Tibial nerve (tissue), 4 donors: ENCODE measurements at places on chromosomes 1 and 21.
A peak's percentile ranks its signal among the peaks of the same experiment; 100 is the strongest.

GRCh38 chr1:188194916-188195315 lies 1366.2 kb downstream of the PLA2G4A start:
- no peaks in the 10 kb centered on the region for H3K4me1 ChIP-seq
- no peaks in the 10 kb centered on the region for H3K36me3 ChIP-seq
- no peaks in the 10 kb centered on the region for H3K27me3 ChIP-seq
- DNase-seq = no peak
- H3K4me3 ChIP-seq = no peak overlapping the region

GRCh38 chr1:159009287-159009686 lies 420 bp upstream of the IFI16 start:
- peak overlapping the region; percentile 98 for H3K27ac ChIP-seq
- H3K4me3 ChIP-seq = peak overlapping the region; percentile 62
- H3K27me3 ChIP-seq = no peaks in the 10 kb centered on the region
- no peak for DNase-seq

GRCh38 chr1:101101360-101101759 lies 75.8 kb upstream of the DPH5 start:
- no peak overlapping the region for H3K4me3 ChIP-seq
- H3K27me3 ChIP-seq = no peaks in the 10 kb centered on the region
- H3K36me3 ChIP-seq = no peaks in the 10 kb centered on the region
- H3K27ac ChIP-seq = no peak overlapping the region
- no peaks in the 10 kb centered on the region for H3K4me1 ChIP-seq
- DNase-seq = no peak

DNA sequence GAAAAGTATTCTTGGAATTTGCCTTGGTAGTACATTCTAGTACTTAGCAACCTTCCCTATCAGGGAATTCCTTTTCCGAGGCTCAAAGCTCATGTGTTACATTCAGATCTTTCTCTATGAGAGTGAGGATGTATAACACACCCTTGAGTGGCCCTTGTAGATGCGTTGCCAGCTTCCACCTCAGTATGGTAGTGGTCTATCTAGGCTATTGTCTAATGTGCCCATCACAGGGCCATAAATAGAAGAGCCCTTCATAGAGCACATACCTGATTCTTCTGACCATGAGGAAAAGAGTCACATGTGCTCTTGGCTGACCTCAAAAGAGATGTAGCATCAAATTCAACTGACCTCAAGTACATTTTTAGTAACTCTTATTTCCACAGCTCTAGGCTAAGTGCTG lies 14.0 kb upstream of the ZC3H11B start:
- H3K27me3 ChIP-seq = no peaks in the 10 kb centered on the region
- no peaks in the 10 kb centered on the region for H3K4me1 ChIP-seq
- DNase-seq = no peak
- no peak overlapping the region for H3K27ac ChIP-seq
- no peaks in the 10 kb centered on the region for H3K36me3 ChIP-seq

GRCh38 chr1:9833632-9834031 lies 9.9 kb upstream of the CLSTN1 start:
- H3K36me3 ChIP-seq = no peaks in the 10 kb centered on the region
- H3K27ac ChIP-seq = no peak overlapping the region
- H3K4me1 ChIP-seq = no peaks in the 10 kb centered on the region
- no peaks in the 10 kb centered on the region for H3K27me3 ChIP-seq
- H3K4me3 ChIP-seq = no peak overlapping the region

DNA sequence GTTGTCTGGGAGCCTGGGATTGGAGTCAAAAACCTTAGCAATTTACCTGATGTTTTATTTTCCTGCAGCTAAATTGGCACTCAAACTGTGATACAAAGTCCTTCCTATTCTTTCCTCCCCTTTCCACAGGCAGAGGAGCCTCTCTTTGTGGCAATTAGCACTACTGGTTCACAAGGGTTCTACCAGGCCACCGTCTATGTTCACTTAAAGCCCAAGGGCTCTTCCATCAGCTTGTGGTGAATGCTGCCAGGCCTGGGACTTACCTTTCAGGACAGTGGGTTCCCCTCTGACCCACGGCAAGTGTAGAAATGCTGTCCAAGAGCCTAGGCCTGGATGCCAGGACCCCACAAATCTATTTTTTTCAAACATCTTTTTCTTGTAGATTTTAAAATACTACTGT lies 251.9 kb upstream of the B3GALT2 start:
- no peaks in the 10 kb centered on the region for H3K27me3 ChIP-seq
- H3K36me3 ChIP-seq = no peaks in the 10 kb centered on the region
- H3K4me3 ChIP-seq = no peak overlapping the region
- no peaks in the 10 kb centered on the region for H3K4me1 ChIP-seq
- DNase-seq = no peak

DNA sequence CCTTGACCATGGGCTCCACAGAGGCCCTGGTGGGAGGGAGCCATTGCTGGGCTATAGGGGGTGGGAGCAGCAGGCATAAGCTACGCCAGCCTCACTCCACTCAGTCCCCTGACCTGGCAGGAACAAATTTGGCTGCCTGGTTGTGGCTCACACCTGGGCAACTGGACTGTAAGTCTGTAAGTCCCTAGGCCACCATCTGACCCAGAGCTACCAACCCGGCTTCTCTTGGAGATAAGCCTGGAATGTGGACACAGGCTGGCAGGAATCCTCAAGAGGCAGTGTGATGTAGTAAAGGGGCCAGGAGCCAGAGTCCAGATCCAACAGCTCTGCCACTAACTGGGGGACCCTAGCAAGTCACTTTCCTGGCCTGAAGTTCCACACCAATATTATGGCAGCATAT lies 11.4 kb downstream of the NCF2 start:
- peaks cover 14% of the 10 kb centered on the region for H3K4me1 ChIP-seq
- H3K27ac ChIP-seq = no peak overlapping the region
- no peak for DNase-seq
- H3K4me3 ChIP-seq = no peak overlapping the region

DNA sequence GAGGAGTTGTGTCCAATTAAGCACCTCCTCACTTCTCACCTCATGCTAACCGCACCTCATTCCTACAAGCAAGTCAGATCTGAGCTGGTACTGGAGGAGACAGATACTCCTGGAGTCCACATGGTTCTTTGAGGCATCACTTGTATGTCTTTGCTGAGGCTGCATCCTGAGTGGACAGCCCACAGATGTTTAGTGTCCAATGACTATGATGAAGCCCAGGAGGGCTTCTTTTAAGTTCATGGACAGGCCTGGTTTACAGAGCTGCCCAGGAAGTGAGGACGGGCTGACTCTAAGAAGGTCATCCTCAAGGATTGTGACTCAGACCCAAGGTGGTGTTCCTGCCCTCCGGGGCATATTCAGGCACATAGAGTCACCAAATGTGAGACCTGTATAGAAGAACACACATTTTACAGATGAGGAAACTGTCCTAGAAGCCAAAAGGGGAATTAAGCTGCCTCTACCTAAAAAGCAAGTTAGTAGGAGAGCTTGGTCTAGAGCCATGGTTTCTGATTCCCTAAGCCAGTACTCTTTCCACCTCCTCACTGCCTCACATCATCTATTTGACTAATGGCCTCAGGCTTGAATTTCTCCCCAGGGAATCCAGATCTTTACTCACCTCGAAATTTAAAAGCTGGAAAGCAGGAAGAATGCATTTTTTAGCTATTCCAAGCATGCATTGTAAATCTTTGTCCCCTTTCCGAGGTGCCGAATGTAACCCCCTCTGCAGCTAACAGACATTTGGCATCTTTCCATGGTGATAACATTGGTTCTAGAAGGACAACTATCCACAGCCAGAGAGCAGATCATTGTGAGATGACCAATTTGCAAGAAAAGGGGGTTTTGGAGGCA lies 228.1 kb downstream of the OMA1 start:
- H3K27me3 ChIP-seq = no peaks in the 10 kb centered on the region
- no peak overlapping the region for H3K27ac ChIP-seq
- H3K4me3 ChIP-seq = no peak overlapping the region
- no peaks in the 10 kb centered on the region for H3K36me3 ChIP-seq
- no peaks in the 10 kb centered on the region for H3K4me1 ChIP-seq
- DNase-seq = no peak

DNA sequence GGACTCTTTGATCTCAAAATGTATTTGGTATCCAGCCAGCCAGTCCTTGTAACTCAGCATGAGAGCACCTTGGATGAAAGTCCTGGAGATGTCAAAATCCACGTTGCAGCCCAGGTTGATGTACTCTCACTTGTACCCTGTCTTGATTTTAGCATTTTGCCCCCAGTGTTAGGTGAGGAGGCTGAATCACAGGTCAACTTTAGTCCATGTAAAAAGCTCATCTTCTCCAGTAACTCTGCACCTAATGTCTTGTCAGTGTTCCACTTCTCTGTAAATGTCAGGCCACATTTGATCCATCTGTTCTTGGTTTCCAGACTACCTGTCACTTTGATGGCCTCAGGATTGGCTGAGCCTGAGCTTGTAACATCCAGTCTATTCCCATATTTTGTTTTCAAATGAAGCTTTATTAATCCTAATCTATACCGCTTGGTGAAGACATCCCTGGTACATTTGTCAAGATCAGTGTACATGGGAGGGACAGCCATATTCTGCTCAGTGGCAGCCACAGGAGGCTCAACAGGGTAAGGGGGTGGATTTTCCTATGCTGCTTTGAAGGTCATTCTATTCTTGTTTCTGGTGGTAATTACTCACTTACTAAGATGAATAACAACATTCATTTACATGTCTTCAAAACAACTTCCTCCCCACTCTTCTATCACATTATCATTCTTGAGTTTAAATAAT lies 24.1 kb upstream of the FCRL3 start:
- no peaks in the 10 kb centered on the region for H3K27me3 ChIP-seq
- no peaks in the 10 kb centered on the region for H3K4me1 ChIP-seq
- H3K4me3 ChIP-seq = no peak overlapping the region
- DNase-seq = no peak
- H3K36me3 ChIP-seq = no peaks in the 10 kb centered on the region

GRCh38 chr1:184260382-184260781 lies 126.4 kb upstream of the C1orf21 start:
- H3K4me3 ChIP-seq = no peak overlapping the region
- no peaks in the 10 kb centered on the region for H3K4me1 ChIP-seq
- no peak for DNase-seq
- no peaks in the 10 kb centered on the region for H3K27me3 ChIP-seq
- no peak overlapping the region for H3K27ac ChIP-seq

DNA sequence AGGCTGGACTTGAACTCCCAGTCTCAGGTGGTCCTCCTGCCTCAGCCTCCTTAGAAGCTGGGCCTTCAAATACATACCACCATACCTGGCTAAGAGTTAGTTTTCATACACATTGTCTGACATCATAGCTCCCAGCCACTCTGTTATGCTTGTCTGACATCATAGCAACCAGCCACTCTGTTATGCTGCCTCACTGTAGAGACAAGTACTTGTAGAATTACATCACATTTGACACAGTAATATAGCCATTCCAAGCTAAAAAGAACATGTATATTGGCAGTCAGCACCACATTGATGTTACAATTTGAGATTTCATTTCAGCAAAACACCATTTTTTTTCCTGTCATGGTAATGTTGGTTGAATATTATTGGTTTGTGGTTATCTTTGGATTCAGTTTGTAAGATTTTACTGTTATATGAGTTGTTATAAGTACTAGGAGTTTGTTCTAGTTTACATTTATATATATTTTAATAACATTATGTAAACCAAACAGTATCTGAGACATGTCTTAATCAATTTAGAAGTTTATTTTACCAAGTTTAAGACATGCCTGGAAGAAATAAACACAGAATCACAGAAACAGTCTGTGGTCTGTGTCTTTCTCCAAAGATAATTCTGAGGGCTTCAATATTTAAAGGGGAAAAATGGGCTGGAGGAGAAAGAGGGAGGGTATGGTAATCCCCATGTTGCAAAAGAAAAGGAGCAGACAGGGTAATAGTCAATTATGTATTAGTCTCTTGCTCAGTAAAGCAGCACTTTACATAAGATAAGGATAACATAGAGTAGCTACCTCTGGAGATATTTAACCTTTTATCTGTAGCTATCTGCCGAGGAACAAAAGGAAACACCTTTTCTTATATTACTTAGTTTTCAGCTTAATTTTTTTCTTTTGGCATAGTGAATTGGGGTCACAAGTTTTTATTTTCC lies 43.0 kb downstream of the XPR1 start:
- H3K27ac ChIP-seq = no peak overlapping the region
- H3K4me1 ChIP-seq = no peaks in the 10 kb centered on the region
- peaks cover 12% of the 10 kb centered on the region for H3K36me3 ChIP-seq
- no peak for DNase-seq

DNA sequence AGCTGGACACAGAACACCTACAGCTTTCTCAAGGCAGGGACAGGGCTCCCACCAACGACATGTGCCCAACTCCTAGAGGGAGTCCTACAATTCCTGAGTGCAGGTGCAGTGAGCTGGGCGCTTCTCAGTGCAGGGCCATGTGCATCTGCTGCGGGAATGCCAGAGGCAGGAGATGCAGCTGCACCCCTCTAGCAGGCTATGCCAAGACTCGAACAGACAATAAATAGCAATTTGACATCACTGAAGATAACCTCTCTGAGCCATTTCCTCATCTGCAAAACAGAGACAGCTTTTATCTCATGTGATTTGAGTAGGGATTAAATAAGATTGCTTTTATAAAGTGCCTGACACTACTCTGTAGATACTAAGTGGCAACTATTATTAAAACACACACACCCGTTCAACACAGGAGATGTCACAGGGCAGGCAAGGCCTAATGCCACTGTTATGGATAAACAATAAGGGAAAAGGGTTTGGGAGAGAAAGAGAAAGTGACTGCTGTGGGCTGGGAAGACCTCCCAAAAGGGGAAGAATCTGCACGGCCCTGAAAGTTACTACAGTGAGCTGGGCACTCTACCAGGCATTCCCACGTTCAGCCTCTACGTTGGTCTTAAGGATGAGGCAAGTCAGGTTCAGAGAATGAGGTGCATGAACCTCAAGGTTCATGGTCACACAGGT lies 5.7 kb downstream of the SLC9A1 start:
- no peak overlapping the region for H3K27ac ChIP-seq
- no peak overlapping the region for H3K4me3 ChIP-seq
- no peaks in the 10 kb centered on the region for H3K36me3 ChIP-seq
- H3K4me1 ChIP-seq = no peaks in the 10 kb centered on the region
- no peaks in the 10 kb centered on the region for H3K27me3 ChIP-seq
- no peak for DNase-seq

- H3K4me1 ChIP-seq = no peaks in the 10 kb centered on the region
- no peaks in the 10 kb centered on the region for H3K36me3 ChIP-seq
- H3K27ac ChIP-seq = no peak overlapping the region
- no peak for DNase-seq
These were observed 60.8 kb downstream of the LRRN2 start for GRCh38 chr1:204624631-204625216.

GRCh38 chr1:14180738-14181137 lies 417.7 kb upstream of the KAZN start:
- H3K27ac ChIP-seq = no peak overlapping the region
- no peak for DNase-seq
- H3K27me3 ChIP-seq = no peaks in the 10 kb centered on the region
- no peaks in the 10 kb centered on the region for H3K36me3 ChIP-seq
- no peaks in the 10 kb centered on the region for H3K4me1 ChIP-seq

GRCh38 chr1:7294636-7295035 lies 476.5 kb upstream of the VAMP3 start:
- peaks cover 12% of the 10 kb centered on the region for H3K4me1 ChIP-seq
- no peak for DNase-seq
- no peak overlapping the region for H3K27ac ChIP-seq
- H3K27me3 ChIP-seq = no peaks in the 10 kb centered on the region
